ENCODE measurements at places on chromosomes 6 and 20. TPM values are rescaled to one million over a fixed set of nuclear protein-coding genes. Genes with fewer than 3 reads are reported as not detected.

MOXD1 gene
- not detected for total RNA-seq

PLN gene
- not detected for total RNA-seq

GRCh38 chr6:81997090-81997926, 244.8 kb upstream of the TENT5A start:
- no peaks in the 10 kb centered on the region for H3K4me1 ChIP-seq
- H3K27ac ChIP-seq = no peak overlapping the region
- H3K27me3 ChIP-seq = no peaks in the 10 kb centered on the region
- DNase-seq = no peak
- no peak overlapping the region for H3K4me3 ChIP-seq
- H3K36me3 ChIP-seq = no peaks in the 10 kb centered on the region

- no peak overlapping the region for H3K27ac ChIP-seq
- H3K4me3 ChIP-seq = no peak overlapping the region
- H3K27me3 ChIP-seq = no peaks in the 10 kb centered on the region
- H3K36me3 ChIP-seq = no peaks in the 10 kb centered on the region
Measured at GRCh38 chr6:145844933-145845540, 30.4 kb upstream of the FBXO30 start.

DNA sequence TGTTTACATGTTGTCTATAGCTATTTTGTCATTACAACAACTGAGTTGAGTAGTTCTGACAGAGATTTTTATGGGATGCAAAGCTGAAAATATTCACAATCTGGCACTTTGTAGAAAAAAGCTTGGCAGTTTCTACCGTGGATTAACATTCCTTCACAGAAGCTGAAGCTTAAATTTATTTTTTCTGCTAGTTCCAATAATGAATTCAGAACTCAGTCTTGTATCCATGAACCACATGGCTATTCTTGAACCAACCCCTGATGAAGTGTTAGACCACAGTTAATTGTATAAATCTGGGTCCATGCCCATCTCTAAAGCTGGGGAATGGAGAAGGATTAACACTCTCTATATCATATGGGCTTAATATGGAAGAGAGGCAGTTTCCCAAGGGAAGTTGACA, 743.8 kb upstream of the FLRT3 start:
- H3K4me3 ChIP-seq = no peak overlapping the region
- DNase-seq = no peak
- no peak overlapping the region for H3K27ac ChIP-seq

DNA sequence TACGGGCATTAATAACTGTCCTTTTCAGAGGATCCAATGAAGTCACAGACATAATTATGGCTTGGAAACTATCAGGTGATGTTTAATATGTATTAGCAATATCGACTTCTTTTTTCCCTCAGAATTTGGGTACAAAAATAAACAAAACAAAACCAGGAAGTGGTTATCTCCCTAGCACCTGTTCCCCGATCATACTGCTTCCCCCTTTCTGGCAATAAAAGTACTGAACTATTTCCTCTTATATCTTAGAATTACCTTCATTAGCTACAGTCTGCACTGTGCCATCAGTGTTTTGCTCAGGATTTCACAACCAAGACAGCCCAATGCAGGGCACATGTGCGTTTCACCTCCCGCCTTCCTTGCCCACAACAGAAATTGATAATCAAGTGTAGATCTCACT, 216.9 kb upstream of the BTBD3 start:
- H3K4me1 ChIP-seq = no peaks in the 10 kb centered on the region
- no peak overlapping the region for H3K4me3 ChIP-seq
- H3K36me3 ChIP-seq = no peaks in the 10 kb centered on the region

DNA sequence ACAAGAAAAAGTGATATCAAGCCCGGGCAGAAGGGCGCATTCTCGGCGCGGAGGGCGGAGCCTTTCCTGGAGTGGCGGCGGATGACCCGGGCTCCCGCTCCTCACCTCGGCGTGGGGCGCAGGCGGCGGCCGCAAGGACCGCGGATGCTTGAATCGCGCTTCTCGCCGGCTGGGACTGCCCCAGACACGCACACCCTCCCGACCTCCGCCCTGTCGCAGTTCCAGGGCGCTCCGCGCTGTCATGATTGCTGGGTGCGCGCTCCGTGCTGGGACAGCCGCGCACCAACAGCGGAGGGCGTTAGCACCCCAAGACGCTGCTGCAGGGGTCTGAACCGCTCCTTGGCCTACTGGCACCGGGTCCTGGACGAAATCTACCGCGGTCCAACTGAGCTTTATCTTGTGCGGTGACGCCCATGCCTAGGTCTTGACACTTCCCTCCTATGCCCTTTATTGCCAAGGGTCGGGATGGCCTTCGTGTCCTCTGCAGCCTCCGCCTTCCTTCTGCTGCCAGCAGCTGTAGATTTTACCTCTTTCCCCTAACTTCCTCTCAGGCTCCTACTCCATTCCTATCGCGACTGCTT, 43.3 kb downstream of the IRAK1BP1 start:
- no peaks in the 10 kb centered on the region for H3K27me3 ChIP-seq
- no peak overlapping the region for H3K4me3 ChIP-seq
- H3K36me3 ChIP-seq = no peaks in the 10 kb centered on the region
- no peak overlapping the region for H3K27ac ChIP-seq
- DNase-seq = no peak
- H3K4me1 ChIP-seq = peaks cover 10% of the 10 kb centered on the region

DNA sequence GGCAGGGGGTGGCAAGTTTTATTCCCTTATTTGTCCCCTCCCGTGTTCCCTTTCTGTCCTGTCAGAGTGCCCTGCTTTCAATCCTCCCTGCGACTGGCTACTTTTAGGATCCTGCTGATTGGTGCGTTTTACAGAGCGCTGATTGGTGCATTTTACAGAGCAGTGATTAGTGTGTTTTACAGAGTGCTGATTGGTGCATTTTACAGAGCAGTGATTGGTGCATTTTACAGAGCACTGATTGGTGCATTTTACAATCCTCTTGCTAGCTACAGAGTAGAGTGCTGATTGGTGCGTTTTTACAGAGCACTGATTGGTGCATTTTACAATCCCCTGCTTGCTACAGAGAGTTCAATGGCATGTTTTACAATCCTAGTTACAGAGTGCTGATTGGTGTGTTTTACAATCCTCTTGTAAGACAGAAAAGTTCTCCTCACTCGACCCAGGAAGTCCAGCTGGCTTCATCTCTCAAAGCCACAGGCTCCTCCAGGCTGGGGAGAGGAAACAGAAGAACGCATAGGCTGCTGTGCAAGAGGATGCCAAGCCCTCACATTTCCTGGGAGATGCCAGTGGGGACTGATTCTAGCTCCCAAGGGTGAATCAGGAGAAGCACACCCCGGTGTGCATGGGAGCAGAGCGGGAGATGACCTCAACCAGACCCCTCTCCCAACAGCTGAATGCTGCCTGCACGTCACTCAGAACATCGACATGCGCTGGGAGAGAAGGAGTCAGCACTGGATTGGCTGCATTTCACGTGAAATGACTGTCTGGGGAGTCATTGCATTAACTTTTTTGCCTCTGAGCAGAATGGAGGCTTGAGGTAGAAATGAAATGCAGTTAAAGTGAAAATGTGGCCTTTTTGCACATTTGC, 48.3 kb upstream of the SLC22A23 start:
- no peaks in the 10 kb centered on the region for H3K36me3 ChIP-seq
- 0 out of 2 replicates have a peak, but pooled peaks cover 3% of the 10 kb centered on the region for H3K27me3 ChIP-seq
- H3K27ac ChIP-seq = no peak overlapping the region
- no peak overlapping the region for H3K4me3 ChIP-seq
- no peaks in the 10 kb centered on the region for H3K4me1 ChIP-seq

GRCh38 chr6:25713824-25714223, 40.7 kb upstream of the SLC17A4 start:
- H3K36me3 ChIP-seq = no peaks in the 10 kb centered on the region
- DNase-seq = no peak
- no peak overlapping the region for H3K27ac ChIP-seq
- H3K4me1 ChIP-seq = no peaks in the 10 kb centered on the region

All from Karpas-422 (cell line).